Left renal cortex interstitium (tissue), 4 donors: ENCODE measurements at places on chromosomes 7 and 10.

DNA sequence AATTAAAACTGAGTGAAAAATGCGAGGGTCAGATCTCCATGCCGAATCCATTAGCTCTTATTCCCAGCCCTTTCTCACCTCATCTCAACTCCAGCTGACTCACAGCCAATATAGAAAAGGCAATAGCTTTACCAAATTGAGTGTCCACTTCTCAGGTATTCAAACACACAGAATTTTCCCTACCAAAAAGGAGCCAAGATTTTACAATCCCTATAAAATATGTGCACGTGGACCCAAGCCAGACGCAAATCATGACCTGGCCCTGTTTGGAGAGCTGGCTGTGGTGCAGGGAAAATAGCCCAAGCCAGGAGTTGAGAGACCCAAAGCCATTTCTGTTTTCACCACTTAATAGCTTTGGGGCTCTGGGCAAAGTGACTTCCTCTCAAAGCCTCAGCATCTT, 379.7 kb upstream of the AUTS2 start:
- DNase-seq, result no peak

DNA sequence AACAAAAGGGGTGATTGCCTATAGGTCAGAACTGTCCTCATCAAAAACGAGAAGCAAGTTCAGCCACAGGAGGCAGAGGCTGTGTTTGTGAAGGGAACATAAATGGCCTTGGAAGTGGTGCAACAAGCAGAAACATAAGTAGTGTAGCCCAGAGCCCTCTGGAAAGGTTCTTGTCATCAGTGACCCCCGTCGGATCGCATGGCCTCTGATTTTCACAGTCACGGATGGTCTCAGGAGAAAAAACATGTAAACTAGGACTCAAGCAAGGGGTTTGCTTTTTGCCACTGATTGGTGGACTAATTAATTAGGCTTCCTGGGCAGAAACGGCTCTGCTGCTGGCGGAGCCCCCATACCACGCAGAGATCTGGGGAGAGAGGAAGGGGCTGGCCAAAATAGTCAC, 496.5 kb upstream of the MKI67 start:
- no peak for DNase-seq

DNA sequence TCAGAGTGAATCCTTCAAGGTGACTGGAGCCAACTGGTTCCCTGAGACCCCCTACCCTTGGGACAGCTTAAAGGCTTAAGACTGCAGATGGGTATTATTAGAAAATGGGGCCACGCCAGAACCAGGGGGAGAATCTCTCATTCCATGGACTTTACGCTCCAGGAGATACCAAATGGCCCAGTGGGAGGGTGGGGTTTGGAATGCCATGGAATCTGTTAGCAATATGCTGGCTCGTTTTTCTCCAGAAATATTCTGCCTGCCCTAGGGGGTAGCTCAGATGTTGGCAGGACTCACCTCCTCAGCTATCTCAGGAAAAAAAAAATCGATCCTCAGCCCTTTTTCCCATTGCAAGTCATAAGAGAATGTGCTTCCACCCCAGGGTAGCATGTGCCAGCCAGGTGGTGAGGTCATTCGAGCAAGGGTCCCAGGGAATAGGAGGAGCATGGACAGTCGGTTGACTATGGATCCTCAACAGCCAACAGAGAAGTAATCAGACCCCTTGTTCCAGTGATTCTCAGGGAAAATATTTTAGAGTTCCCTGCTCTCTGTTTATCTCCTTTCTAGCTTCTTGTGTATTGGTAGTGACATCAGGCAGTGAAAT, 22.9 kb downstream of the SVIL start:
- no peak for DNase-seq

GRCh38 chr7:91847231-91847630, 33.3 kb downstream of the MTERF1 start:
- DNase-seq, result no peak

- DNase-seq, result no peak
Observed at GRCh38 chr10:34327184-34327583, 487.9 kb downstream of the PARD3 start.

GRCh38 chr7:111756687-111757178, 194.4 kb upstream of the IMMP2L start:
- no peak for DNase-seq

DNA sequence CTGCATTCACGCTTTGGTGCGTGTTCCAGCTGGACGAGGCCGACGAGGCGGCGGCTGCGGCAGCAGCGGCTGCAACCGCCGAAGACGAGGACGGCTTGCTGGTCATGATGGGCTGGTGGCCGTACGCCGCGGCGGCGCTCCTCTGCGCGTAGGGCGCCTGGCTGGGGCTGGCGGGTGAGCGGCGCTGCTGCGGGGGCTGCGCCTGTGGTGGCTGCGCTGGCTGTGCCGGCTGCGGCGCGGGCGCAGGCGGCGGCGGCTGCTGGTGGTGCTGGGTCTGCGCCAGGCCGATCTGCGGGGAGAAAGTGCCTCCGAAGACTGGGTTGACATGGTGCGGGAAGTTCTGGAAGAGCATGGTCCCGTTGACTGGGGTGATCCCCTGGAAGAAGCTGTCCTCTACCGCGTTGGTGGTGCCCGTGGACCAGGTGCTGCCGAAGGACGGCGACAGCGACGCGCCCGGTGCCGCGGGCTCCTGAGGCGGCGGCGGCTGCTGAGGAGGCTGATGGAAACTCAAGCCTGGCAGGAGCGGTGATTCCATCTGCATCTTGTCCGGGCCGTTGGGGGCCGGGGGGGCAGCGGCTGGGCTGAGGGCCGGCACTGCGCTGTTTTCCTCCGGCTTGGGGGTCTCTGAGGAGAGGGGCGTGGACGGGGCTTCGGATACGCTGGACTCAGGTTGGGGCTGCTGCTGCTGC, 51.1 kb downstream of the CPEB3 start:
- no peak for DNase-seq

DNA sequence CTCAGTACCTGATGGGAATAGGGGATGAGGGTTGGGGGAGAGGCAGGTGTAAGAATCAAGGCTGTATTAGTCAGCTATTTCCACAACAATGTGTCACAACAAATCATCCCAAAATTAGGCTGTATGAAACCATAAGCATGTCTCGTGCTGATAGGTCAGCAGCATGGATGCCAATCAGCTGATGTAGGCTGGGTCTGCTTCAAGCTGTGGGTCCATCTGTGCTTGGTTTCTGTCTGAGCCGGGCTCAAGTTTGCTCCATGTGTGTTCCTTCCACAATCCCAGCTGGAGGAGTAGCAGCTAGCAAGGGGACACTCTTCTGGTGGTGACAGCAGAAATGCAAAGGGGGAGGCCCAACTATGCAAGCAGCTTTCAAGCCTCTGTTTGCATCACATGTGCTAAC, 97.9 kb upstream of the ZNF746 start:
- no peak for DNase-seq

- DNase-seq, result no peak
Observed at GRCh38 chr7:95646350-95646749, 50.0 kb upstream of the PDK4 start.

DNA sequence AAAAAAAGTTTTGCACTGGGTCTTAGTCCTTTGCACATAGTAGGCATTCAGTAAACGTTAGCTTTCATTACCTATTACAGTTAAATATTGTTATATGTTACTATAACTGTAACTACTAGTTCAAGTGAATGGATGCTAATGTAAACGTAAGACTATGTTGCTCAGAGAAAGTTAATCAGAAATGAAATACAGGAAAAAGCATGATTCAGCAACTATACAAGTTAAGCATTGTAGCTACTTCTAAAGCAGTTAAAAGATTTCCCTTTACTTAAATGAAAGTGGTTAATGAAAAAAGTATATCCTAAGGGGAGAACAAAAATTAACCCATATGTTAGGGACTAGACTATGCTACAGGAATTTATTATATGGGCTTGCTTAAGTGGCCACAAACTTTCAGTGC, 121.2 kb downstream of the SKAP2 start:
- DNase-seq, result no peak

- no peak for DNase-seq
Observed at GRCh38 chr7:21256310-21256877, 171.5 kb upstream of the SP4 start.

DNA sequence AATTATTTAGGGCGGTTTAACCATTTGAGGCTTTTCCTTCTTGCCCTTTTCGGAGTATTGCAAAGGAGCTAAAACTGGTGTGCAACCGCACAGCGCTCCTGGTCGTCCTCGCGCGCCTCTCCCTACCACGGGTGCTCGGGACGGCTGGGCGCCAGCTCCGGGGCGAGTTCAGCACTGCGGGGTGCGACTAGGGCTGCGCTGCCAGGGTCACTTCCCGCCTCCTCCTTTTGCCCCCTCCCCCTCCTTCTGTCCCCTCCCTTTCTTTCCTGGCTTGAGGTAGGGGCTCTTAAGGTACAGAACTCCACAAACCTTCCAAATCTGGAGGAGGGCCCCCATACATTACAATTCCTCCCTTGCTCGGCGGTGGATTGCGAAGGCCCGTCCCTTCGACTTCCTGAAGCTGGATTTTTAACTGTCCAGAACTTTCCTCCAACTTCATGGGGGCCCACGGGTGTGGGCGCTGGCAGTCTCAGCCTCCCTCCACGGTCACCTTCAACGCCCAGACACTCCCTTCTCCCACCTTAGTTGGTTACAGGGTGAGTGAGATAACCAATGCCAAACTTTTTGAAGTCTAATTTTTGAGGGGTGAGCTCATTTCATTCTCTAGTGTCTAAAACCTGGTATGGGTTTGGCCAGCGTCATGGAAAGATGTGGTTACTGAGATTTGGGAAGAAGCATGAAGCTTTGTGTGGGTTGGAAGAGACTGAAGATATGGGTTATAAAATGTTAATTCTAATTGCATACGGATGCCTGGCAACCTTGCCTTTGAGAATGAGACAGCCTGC, 3.1 kb downstream of the FZD1 start:
- DNase-seq, result no peak

- no peak for DNase-seq
Observed at GRCh38 chr10:113304726-113305125, 248.1 kb upstream of the HABP2 start.

- no peak for DNase-seq
Observed at GRCh38 chr10:45001381-45002148, 842 bp downstream of the ZNF22 start.

- no peak for DNase-seq
Observed at GRCh38 chr7:1052031-1052818, 7.9 kb downstream of the GPR146 start.

DNA sequence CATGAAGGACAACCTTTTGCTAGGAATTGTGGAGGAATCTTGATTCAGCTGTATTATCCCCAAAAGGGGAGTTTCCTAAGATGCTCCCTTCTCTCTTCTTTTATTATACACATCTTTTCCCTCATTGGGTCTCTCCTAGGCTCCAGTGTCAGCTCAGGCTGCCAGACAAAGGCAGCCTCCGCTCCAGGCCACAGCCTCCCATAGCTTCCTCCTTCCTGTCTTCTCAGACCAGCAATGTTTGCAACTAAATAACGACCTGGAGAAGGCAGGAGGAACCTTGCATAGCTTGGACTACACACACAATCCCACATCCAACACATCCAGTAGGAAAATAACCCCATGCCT, 12.3 kb downstream of the SFXN3 start:
- no peak for DNase-seq

GRCh38 chr10:59060852-59061251, 115.6 kb upstream of the PHYHIPL start:
- no peak for DNase-seq

DNA sequence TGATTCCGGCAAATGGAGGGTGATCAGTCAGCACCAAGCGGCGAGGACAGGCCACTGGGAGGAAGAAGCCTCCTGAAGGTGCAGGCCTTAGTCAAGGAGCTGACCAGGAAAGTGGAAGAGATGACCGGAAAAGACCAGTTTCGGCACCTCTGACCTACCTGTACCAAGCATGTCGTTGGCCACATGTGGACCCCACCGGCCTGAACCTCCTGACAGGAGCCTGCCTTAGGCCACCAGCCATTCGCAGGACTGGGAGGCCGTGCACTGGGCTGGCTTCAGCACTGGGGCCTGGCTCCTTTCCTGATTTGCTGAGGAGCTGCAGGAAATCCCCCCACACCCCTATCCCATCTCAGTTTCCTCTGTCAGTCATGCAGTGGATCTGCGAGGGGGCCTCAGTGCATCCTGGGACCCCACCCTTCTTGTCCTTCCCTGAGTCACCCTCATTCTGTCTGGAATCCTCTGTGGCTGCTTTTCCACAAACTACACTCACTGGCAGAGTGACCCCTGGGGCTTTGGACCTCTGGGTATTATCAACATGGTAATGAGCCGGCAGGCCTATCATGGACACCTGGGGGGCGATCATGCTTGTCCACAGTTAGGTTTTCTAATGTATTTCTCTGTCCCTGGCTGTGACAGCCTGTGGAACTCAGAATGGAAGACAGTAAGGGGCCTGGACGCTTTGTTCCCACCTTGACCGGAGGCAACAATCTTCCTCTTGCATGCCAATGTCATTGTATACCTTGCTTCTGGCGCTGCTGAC, 33.0 kb downstream of the RAMP3 start:
- DNase-seq, result no peak

- DNase-seq, result no peak
Observed at GRCh38 chr10:27947540-27947939, 51.3 kb downstream of the ODAD2 start.

- no peak for DNase-seq
Observed at GRCh38 chr7:36231406-36231805, 78.4 kb downstream of the EEPD1 start.

GRCh38 chr10:6009961-6010360, 32.6 kb upstream of the IL15RA start:
- DNase-seq, result no peak

DNA sequence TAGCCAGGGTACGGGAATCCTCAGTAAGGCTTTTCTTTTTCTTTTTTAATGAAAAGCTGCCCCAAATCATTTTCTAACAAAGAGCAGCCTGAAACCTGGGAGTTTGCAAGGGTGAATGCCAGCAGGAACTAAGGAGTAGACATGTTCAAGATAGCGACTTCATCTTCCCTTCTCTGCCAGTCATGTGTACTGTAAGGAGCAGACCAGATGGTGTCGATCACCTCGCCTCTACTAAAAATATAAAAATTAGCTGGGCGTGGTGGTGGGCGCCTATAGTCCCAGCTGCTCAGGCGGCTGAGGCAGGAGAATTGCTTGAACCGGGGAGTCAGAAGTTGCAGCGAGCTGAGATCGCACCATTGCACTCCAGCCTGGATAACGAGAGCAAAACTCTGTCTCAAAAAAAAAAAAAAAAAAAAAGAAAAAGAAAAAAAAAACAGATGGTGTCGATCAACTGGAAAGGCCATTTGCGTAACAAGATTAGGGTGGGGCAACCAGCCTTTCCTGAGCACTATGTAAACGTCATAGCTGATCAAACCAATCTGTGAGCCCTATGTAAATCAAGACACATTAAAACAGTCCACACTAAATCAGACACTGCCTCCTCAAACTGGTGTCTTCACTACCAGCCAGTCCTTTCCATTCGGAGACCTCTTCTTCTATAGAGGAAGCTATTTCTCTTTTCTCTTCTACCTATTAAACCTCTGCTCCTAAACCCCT, 33.8 kb downstream of the NOLC1 start:
- DNase-seq, result no peak

GRCh38 chr7:20831451-20831850, 44.8 kb upstream of the SP8 start:
- DNase-seq, result no peak
